ENCODE measurements at places on chromosomes 2 and 18.
A peak's percentile ranks its signal among the peaks of the same experiment; 100 is the strongest.

DNA sequence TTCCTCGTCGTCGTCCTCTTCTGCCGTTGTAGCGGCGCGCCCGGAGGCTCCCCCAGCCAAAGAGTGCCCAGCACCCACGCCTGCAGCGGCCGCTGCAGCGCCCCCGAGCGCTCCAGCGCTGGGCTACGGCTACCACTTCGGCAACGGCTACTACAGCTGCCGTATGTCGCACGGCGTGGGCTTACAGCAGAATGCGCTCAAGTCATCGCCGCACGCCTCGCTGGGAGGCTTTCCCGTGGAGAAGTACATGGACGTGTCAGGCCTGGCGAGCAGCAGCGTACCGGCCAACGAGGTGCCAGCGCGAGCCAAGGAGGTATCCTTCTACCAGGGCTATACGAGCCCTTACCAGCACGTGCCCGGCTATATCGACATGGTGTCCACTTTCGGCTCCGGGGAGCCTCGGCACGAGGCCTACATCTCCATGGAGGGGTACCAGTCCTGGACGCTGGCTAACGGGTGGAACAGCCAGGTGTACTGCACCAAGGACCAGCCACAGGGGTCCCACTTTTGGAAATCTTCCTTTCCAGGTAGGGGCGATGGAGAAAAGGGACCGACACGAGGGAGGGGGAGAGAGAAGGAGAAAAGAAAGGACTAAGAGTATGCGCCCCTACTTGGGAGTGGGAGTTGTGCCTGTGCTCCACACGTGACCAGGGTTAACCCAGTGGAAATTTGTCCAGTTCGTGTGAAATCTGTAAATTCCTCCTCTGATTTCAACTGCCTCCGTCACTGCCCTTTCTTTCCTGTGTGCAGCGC, 800 bp downstream of the HOXD13 start:
- DNase-seq: no peak

GRCh38 chr2:98582523-98582922, 25.8 kb downstream of the COA5 start:
- no peak for DNase-seq

- no peak for DNase-seq
These were observed 9.5 kb upstream of the SATB2 start for GRCh38 chr2:199467066-199467822.

- no peak for DNase-seq
These were observed 113.9 kb downstream of the AGPS start for GRCh38 chr2:177506505-177506904.

DNA sequence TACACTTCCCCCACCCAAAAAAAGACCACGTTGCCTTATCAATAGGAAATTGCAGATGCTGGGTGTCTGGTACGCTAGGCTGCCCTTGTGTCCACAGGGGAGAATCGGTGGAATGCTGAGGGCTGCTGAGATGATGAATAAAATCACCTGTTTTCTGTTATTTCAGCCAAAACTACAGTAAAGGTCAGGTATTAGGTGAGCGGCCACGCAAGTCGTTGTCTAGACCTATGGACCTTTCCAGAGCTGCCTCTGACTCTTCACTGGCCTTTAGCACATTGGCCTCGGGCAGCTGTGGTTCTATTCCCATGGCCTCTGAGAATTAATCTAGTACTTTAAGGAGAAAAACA, 89.6 kb downstream of the MTCL1 start:
- no peak for DNase-seq

GRCh38 chr18:79010802-79011201, 31.2 kb downstream of the SALL3 start:
- DNase-seq: no peak

GRCh38 chr2:118168615-118169014, 80.3 kb downstream of the INSIG2 start:
- DNase-seq: no peak

GRCh38 chr2:72676341-72677025, 149.3 kb downstream of the EXOC6B start:
- DNase-seq: no peak

- DNase-seq: no peak
These were observed 2.0 kb upstream of the ANKRD29 start for GRCh38 chr18:23664674-23665073.

GRCh38 chr2:40043191-40043590, 264.1 kb upstream of the THUMPD2 start:
- DNase-seq: no peak

DNA sequence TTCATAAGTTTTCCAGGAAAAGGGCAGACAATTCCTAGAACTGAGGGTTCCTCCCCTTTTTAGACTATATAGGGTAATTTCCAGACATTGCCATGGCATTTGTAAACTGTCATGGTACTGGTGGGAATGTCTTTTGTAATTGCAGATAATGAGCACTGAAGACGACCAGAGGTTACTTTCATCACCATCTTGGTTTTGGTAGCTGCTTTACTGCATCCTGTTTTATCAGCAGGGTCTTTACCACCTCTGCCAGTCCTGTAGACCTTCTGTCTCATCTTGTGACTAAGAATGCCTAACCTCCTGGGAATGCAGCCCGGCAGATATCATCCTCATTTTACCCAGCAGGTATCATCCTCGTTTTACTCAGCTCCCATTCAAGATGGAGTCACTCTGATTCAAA, 583.9 kb upstream of the KLHL29 start:
- DNase-seq: no peak

DNA sequence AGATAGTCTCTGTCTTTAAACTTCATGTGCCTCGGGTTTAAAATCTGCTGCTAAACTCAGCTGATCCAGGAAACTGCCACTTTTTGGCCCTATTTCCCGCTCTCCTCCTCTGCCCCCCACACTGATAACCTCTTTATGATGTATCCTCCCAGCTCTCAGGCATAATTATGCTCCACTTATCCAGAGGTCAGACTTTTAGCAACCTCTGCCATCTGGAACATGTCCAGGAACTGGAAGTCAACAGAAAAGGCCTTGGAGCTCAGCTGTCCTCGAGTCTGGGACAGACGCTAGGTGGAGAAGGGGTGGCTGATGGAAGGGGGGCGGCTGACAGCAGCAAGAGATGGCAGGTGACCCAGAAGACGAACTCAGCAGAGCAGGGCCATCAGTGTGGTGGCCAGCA, 41.2 kb downstream of the ASAP2 start:
- no peak for DNase-seq

DNA sequence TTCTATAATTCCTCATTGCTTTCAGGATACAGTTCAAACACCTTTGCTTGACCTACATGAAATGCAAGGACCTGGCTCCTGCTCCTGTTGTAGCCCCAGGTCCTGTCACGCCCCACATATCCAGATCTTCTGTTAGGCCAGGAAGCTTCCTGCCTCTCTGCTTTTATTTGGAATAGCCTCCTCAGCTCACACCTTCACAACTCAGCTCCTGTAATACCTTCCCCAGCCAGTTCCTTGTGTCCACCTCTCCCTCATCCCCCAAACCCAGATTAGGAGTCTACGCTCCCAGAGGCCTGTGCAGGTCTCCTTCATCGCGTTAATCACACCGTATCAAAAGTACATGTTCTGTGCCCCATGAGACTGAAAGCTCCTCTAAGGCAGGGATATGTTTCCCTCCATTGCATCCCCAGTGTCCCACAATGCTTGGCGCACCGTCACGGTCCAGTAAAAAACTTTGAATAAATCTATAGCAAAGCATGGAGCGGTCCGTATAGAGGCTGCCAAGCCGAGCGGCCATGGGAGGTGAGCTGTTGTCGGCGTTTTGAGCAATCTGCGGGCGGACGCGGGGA, 371 bp downstream of the MDH1B start:
- no peak for DNase-seq

- DNase-seq: no peak
These were observed 9.2 kb downstream of the ACOXL start for GRCh38 chr2:110741491-110741980.

- DNase-seq: no peak
These were observed 52.6 kb upstream of the PEX13 start for GRCh38 chr2:60964651-60965498.

DNA sequence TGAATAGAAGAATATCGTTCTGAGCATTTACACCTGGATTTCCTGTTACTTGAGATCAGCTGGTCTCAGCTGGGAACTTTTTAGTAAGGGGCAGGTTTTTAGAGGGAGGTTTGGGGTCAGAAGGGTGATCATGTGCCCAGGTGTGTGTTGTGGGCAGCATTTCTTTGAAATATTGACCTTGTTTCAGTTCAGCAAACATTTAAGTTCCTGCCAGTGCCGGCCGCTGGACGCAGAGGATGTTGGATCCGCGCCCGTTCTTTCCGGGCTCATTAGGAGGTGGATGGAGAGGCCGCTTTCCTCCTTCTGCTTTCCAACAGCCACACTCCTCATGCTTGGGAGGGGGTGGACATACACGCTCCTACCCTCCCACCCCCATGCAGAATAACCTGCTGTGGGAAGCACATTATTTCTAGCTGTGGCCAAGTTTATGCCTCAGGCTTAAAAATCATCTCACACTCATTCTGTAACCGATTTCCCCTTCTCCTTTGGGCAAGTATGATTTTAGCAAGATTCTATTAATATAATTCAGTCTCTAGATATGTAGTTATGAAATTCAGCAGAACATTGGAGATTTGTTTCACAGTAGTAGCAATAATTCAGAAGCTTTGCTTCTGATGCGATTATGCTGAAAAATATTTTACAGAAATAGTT, 131.4 kb downstream of the ZNF236 start:
- DNase-seq: no peak

GRCh38 chr2:197097578-197098366, 171.3 kb upstream of the PGAP1 start:
- DNase-seq: no peak

DNA sequence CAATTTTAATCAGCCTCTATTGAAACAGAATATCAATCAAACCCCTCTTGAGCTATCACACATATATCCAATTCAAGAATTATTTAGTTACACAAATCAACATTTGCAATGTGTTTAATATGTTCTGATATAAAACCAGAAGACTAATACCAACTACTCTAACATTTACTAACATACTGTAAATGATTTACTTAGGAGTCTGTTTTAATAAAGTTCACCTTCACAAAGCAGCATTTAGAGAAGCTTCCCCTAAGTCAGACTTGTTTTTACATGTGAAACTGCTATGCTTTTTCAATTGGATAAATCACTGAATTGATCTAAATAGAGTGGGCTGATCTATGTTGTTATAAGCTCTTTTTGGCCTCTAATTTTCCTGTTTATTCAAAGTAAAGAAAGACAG, 18.3 kb downstream of the COL4A3 start:
- no peak for DNase-seq

- DNase-seq: no peak
These were observed 56.8 kb downstream of the ASXL2 start for GRCh38 chr2:25821225-25822056.

- no peak for DNase-seq
These were observed 18.7 kb upstream of the SCYGR1 start for GRCh38 chr2:227406177-227407031.

GRCh38 chr2:140589273-140589672, 1541.5 kb downstream of the LRP1B start:
- no peak for DNase-seq

GRCh38 chr2:102765061-102765460, 3.2 kb downstream of the TMEM182 start:
- DNase-seq: no peak

DNA sequence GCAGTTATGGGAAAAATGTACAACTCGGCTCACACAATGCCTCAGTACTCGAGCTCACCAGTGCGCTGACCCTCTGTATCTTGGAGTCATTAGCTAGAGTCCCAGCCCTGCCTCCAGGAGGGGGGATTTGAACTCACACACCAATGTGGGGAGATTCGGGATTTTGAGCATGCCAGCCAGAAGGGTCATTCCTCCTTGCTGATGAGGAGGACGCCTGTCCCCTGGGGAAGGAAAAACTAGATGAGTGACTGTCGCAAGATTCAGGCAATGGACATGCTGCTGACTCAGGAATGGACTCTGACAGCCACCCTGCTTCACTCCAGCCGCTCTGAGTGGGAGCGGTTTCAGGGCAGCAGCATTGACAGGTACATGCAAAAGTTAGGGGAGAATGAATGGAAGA, 20.6 kb downstream of the FIGN start:
- DNase-seq: no peak

GRCh38 chr18:77811503-77811902, 561.9 kb downstream of the GALR1 start:
- no peak for DNase-seq

DNA sequence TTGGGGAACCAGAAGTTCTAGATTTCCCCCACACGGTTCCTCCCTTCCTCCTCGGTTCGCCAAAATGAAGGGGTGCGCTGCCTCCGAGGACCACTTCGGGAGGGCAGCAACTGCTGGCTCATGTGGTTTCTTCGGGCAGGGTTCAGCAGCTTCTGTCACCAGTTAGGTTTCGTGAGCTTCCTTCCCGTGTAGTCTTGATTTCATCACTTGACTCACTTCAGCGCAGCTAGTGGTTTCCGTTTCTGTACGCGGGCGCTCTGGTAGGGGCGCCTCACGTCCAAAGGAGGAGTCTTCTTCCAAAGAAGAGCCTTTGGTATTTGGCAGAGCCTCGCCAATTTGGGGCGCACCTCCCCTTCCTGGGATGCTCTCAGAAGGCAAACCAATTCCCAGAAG, 485 bp upstream of the GALNT3 start:
- DNase-seq: peak; percentile 51

DNA sequence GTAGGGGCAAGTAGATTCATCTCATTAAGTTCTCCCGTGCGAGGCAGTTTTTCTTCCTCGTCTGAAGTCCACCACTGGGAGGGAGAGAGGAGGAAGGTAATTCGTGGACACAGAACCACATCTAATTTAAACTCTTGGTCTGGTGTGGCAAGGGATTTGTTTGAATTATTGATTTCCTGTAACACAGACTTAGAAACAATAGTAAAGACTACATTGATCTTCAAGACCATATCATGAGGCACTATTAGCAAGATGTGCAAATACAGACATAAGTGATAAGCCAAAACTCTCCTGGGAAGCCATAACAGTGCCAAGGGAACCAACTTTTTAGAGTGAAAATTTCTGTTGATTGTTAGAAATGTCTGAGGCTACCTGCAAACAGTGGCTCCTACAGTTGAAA, 158.6 kb downstream of the ALPK2 start:
- DNase-seq: no peak

DNA sequence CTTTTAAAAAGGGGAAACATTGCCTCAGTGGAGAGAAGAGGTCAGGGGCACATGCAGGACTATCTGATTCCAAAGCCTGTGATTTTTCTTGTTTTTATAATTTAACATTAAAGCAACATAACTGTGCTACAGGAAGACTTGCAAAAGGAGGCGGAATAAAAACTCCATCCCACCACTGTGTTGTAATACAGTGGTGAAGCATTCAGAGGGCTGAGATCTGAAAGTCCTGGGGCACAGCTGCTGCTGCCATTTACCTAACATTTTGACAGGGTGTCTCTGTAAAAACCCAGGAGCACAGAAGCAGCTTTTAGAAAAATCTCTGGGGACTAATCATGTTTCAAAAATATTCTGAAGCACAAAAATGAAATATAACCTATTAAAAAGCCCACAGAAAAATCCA, 97.6 kb downstream of the GRB14 start:
- no peak for DNase-seq

- no peak for DNase-seq
These were observed 50.1 kb upstream of the HAAO start for GRCh38 chr2:42842466-42842865.

- DNase-seq: no peak
These were observed 156.7 kb downstream of the RNF152 start for GRCh38 chr18:61736133-61736532.

- no peak for DNase-seq
These were observed 86.0 kb upstream of the SNTG2 start for GRCh38 chr2:864501-865106.
